ENCODE measurements at places on chromosomes 3 and 15. TPM values are rescaled to one million over a fixed set of nuclear protein-coding genes. Genes with fewer than 3 reads are reported as not detected.

The MEGF11 gene
- polyA plus RNA-seq = not detected

The STRA6 gene
- not detected for polyA plus RNA-seq

The SPINK8 gene
- polyA plus RNA-seq = not detected

The ADAMTS9 gene
- polyA plus RNA-seq = 1.8 TPM

The ASTE1 gene
- polyA plus RNA-seq = 10.1 TPM

The CSNK1G1 gene
- 5.3 TPM for polyA plus RNA-seq

The LIPH gene
- 10.1 TPM for polyA plus RNA-seq

The DPPA2 gene
- polyA plus RNA-seq = not detected

The UPK1B gene
- not detected for polyA plus RNA-seq

The NSUN3 gene
- 5.7 TPM for polyA plus RNA-seq

- DNase-seq = no peak
Observed at GRCh38 chr3:141045849-141046248, 5.3 kb upstream of the SPSB4 start.

DNA sequence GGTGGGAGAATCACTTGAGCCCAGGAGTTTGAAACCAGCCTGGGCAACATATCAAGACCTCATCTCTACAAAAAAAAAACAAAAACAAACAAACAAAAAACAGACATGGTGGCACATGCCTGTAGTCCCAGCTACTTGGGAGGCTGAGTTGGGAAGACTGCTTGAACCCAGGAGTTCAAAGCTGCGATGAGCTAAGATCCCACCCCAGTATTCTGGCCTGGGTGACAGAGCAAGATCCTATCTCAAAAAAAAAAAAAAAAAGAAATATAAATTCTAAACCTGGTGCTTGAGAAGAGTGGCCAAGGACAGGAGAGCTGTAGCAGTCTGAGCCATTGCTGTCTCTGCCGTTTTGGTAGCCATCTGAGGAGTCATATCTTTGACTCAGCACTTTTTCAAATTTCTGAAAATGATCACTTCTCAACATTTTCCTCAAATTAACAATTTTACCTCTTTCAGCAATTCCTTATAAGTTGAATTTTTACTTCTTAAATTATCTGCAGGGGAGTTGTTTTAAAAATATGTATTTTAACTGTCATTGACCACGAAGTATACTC lies 3.6 kb upstream of the DENND4A start:
- no peak for DNase-seq

DNA sequence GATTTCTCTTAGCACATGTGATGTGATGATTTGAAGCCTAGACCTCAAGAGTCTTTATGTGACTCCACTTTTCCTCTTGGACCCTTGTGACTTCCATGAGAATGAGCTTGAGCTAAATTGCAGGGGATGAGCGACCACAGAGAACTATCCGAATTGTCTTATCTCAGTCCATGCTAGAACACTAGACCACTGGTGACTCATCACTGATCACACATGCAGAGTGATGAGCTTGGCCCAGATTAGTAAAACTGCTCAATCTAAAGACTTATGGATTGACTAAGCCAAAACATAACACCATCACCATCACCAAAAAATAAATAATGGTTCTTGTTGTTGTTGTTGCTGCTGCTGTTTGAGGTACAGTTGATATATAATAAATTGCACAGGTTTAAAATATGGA lies 114.1 kb upstream of the CFAP20DC start:
- DNase-seq = no peak

GRCh38 chr3:97720417-97720816 lies 44.1 kb upstream of the ARL6 start:
- no peak for DNase-seq

DNA sequence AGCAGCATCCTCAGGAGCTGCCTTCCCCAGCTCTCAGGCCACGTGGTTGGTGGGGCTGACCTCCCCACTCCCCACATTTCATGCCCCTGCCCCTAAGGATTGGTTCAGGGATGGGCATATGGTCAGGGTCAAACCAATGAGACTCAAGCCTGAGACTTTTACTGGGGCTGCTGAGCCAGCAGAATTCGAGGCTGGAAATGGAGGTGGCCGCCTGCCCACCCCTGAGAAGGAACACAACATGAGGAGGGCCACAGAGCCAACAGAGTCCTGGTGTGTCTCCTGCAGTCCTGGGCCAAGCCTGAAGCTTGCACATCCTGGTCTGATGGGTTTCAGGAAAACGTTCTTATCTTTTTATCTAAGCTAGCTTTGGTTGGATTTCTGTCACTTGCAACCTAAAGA lies 5.9 kb downstream of the EHD4 start:
- DNase-seq = no peak

DNA sequence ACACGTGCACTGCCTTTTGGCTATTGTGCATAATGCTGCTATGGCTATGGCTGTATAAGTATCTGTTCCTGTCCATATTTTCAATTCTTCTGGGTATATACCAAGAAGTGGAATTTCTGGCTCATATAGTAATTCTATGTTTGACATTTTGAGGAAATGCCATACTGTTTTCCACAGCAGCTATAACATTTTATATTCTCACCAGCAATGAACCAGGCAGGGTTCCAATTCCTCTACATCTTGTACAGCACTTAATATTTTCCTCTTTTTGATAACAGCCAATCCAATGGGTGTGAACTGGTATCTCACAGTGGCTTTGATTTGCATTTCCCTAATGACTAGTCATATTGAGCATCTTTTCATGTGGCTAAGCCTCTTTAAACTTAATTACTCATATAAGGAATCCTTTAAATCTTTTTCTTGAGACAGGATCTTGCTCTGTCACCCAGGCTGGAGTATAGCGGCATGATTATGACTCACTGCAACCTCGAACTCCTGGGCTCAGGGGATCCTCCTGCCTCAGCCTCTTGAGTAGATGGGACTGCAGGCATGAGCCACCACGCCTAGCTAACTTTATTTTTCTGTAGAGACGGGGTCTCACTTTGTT lies 38.1 kb upstream of the IGDCC4 start:
- no peak for DNase-seq

DNA sequence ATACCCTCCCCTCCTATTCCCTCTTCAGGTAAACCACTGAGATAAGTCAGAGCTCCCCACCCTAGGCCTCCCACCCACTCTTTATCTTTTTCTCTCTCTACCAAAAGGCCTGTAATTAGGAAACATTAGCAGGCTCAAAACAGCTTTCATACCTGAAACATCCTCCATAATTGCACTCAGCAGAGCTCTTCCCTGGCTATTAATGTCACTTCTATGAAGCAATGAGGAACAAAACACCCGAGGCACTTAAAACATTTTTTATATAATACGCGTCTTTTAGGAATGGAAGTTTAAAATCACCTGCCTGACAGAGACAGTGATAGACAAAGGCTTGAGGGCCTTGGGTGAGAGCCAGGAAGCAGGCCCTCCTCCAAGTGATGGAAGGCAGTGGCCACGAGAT lies 138.9 kb downstream of the EPHB1 start:
- no peak for DNase-seq

DNA sequence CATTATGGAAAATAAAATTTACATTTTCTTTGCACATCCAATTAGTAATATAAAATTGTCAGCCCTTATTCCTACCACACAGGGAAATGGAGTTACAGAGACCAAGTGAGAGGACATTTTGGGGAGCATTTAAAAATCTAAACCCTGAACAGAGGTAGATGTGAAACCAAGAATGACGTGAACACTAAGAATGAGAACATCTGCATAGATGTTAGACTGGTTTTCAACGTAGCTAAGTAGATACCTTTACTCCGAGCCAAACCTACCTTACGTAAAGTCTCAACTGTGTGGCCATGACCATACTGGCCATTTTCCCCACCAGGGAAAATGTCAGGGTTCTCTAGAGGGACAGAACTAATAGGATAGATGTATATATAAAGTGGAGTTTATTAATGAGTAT lies 51.4 kb upstream of the THBS1 start:
- DNase-seq = no peak

DNA sequence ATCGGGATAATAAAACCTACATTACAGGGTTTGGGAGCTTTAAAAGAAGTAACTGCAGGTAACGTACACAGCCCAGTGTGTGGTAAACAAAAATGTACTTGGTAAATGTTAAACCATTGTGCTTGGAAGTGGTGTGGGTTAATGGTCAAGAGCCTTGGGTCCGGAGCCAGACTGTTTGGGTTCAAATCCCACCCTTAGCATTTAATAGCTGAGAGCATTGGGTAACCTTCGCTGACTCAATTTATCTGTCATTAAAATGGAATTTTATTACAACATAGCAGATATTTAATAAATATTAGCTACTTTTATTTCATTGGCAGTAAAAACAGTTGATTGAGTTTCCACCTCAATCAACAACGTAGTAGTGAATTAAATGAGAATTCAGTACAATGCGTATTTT lies 1.5 kb downstream of the FSTL1 start:
- no peak for DNase-seq

DNA sequence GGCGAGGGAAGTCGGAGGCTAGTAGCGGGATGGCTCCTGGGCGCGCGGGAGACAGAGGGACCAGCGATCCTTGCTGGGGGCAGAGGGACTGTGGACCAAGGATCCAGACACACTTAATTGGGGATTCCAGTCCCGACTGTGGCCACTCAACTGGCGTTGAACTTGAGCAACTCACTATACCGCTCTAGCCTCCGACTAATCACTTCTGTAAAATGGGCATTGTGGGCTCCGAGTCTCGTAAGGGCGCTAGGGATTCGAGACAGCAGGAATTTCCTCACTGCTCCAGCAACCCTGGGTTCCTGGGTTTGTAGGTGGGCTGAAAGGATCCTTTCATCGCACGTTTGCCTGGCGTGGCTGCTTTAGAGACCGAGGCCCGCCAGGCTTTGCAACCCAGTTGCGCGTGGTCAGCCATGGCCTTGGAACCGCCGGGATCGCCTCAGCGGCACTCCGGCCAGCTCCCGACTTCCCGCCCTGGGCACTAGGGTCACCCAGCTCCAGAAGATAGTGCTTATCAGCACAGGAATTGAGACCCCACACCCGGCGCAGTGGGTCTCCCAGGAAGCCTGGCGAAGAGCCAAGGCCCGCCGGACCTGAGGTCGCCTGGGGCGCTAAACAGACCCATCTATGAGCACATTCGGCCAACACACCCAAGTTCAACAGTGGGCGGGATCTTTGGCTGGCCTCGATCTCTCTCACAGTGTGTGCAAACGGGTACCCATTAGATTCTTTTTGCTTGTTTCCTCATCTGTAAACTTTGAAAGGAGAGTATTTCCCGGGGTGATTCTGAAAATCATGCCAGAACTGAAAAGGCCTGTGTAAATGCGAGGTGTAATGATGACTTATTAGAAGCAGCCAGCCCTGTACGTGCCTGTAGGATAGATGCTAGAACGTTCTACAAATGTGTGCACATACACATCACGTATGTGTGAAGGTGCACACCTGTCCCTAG lies 9.9 kb downstream of the FOXL2 start:
- no peak for DNase-seq

DNA sequence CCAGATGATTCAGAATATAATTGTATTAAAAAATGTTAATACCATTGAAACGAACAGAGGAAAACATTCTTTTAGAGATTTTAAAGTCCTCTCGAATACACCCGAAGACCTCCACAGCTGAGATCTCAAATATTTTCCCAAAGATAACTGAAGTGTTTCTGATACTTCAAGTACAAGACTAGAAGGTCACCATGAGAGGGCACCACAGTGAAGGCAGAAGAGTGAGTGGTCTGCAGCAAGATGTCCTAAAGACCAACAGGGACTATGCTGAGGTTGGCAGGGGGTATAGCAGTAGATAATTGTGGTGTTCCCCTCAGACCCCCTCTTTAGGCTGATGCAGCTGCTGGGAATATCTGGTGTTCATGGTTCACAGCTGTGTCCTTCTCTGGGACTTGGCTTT lies 156.5 kb downstream of the PDCD6IP start:
- no peak for DNase-seq

- DNase-seq = no peak
Observed at GRCh38 chr3:5140230-5140621, 18.1 kb downstream of the ARL8B start.

- DNase-seq = peak; percentile 82
Observed at GRCh38 chr15:98311566-98312188, 336.7 kb upstream of the IGF1R start.

GRCh38 chr15:38885471-38885952 lies 320.9 kb upstream of the RASGRP1 start:
- no peak for DNase-seq

- no peak for DNase-seq
Observed at GRCh38 chr3:6039971-6040370, 820.9 kb upstream of the GRM7 start.

- DNase-seq = no peak
Observed at GRCh38 chr3:98884675-98885371, 16.7 kb downstream of the DCBLD2 start.

DNA sequence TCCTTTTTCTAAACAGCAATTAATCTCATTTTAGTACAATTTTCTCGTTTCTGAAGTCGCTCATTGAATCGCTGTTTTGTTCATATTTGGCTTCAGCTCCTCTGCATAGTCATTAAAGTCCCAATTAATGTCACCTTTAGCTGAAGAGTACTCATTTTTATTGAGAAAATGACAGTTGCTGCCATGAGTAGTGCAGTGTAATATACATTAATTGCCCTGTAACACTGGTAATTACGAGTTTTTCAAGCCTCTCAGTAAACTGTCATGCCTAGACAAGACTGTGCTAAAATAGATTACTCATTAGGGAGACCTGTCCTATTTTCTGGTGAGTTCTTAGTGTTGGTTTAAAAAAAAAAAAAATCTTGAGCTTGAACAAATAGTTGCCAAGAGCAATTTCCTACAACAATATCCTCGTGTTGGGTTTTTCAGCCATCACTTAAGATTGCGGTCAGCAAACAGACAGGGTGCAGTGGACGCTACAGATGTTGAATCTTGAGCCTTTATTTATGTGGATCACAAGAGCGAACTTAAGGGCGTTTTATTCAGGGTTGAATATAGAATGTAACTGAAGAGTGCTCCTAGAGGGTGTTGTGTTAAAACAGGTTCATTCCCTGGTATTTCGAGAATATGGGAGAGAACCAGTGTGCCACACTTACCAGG lies 176.0 kb downstream of the CDIN1 start:
- no peak for DNase-seq

DNA sequence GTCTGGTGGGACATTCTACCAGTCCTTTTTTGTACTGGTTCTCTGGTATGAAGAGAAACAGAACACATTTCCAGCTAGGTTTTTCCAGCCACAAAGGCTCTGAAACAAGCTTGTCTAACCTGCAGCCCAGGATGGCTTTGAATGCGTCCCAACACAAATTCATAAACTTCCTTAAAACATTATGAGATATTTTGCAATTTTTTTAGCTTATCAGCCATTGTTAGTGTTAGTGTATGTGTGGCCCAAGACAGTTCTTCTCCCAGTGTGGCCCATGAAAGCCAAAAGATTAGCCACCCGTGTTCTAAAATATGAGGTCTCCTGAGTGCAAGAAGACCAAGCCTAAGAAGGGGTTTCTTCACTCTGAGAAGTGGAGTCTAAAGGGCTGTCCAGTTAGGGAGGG lies 18.4 kb upstream of the TIMP4 start:
- no peak for DNase-seq

DNA sequence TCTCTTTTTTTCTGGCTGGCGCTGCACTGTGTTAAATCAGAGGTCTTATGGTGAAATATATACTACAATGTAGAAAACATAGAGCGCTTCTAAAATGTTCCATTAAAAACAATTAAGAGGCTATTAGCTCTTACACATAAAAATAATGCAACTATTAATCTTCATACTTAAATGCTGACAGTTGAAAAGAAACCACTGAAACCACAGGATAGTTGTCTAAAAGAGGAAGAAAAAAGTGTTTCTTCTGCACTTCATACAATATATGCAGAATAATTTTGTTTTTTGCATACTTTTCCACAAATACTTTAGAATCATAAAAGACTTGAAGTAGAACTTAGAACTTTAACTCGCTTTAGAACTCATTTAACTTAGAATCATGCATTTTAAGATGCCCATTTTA lies 170.5 kb downstream of the PYDC2 start:
- DNase-seq = no peak
